Karpas-422 (cell line): ENCODE measurements at places on chromosomes 16 and 17. TPM values are rescaled to one million over a fixed set of nuclear protein-coding genes. Genes with fewer than 3 reads are reported as not detected.
A peak's percentile ranks its signal among the peaks of the same experiment; 100 is the strongest.

GRCh38 chr17:2184993-2185931 is 118.3 kb downstream of the SMG6 start:
- no peak for DNase-seq

DNA sequence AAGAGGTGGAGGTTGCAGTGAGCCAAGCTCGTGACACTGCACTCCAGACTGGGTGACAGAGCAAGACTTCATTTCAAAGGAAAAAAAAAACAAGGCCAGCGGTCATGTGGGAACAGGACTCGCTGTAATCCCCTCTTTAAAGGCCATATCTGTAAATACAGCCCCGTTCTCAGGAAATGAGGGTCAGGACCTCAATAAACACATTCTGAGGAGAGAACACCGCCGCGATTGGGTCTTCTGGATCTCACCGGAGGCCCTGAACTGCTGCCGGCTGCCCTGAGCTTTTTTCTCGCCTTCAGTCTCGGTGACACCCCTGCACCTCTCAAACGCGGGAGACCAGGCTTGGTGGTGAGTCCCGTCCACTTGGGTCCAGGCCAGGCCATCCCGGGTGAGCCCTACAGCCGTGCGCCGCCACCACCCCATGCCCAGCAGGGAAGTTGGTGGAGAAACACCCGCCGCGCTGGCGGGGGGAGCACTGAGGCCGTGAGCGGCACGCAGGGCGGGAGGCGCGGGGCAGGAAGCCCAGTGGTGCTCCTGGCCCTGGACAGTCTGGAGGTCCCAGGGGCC is 28.4 kb downstream of the SLC25A10 start:
- DNase-seq = no peak

- no peak for DNase-seq
Measured at GRCh38 chr16:87437911-87438610, 45.9 kb downstream of the MAP1LC3B start.

DNA sequence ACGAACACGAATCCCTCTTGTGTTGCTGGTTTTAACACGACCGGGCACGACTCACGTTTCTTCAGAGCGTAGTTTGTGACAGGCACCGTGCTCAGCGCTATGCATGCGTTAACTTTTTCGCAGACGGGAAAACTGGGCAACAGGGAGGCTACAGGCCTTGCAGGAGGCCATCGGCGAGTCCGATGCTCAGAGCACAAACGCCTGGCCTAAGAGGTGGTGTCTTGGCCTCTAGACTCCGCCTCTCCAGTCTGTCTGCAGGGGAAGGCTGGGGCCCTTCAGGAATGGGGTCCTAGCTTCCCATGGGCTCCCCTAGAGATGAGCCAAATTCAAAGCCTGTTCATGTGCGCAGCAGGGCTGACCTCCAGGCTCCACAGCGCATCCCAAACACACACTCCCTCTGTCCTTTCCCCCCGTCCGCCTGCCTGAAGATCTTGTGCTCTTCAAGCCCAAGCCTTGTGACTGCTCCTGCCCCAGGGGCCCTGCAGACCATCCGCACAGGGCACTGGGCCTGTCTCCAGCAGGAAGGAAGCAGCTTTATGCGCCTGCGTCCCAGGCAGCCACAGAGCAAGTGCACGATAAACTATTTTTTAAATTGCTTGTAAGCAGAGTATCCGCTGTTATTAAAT is 3.1 kb downstream of the CLCN7 start:
- no peak for DNase-seq

DNA sequence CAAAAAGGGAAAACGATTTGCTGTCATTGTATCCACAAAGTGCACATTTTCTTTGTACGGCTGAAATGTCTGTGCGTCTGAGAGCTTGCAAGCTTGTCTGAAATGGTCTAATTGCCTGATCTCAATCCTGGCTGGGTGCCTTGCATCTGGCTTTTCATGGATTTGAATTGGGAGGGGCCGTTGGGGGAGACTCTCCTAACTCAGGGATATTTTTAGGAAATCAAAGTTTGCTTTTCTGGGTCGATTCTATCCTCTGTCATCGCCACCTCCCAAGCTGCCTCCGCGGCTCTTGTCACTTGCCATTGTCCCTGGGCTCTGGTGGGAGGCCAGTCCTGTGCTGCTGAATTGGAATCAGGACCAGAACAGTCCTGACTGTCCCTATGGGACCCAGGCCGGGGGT is 33.3 kb upstream of the MGAT5B start:
- no peak for DNase-seq

DNA sequence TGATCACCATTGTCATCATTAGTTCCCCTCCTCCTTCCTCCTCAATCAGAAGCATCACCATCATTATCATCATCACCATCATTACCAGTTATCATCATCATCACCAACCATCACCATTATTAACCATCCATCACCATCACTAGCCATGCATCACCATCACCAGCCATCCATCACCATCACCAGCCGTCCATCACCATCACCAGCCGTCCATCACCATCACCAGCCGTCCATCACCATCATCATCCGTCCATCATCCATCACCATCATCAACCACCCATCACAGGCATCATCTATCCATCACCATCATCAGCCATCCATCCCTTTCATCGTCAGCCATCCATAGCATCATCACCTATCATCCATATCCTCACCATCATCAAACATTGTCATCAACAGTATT is 382.0 kb downstream of the CPPED1 start:
- DNase-seq = no peak

GRCh38 chr16:57029161-57030160 is 40.1 kb downstream of the NLRC5 start:
- no peak for DNase-seq

- DNase-seq = peak; percentile 80
Measured at GRCh38 chr17:75625813-75626486, 7.3 kb upstream of the SMIM5 start.

The IL32 gene
- total RNA-seq = not detected in 2 replicates

GRCh38 chr17:33684735-33685134 is 391.6 kb upstream of the ASIC2 start:
- DNase-seq = no peak

DNA sequence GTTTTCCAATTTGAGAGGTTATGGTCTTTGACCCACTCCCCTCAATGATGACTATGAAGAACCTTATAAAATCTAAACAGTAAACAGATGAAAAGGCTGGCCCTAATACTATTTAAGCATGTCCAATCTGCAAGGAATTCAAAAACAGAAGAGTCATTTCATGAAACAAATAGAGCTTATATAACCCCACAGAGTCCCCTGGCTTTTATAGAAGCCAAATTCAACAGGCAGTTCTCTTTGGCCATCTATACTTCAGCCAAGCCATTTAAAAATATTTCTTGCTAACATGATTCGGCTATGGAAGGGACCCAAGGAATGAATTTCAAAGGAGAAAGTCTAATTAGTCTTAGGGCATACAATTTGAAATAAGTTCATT is 43.4 kb downstream of the SPOP start:
- no peak for DNase-seq

The EVI2B gene
- total RNA-seq = 0.76 and 5.0 TPM in 2 replicates

- no peak for DNase-seq
Measured at GRCh38 chr16:21592191-21592590, 7.2 kb upstream of the METTL9 start.

DNA sequence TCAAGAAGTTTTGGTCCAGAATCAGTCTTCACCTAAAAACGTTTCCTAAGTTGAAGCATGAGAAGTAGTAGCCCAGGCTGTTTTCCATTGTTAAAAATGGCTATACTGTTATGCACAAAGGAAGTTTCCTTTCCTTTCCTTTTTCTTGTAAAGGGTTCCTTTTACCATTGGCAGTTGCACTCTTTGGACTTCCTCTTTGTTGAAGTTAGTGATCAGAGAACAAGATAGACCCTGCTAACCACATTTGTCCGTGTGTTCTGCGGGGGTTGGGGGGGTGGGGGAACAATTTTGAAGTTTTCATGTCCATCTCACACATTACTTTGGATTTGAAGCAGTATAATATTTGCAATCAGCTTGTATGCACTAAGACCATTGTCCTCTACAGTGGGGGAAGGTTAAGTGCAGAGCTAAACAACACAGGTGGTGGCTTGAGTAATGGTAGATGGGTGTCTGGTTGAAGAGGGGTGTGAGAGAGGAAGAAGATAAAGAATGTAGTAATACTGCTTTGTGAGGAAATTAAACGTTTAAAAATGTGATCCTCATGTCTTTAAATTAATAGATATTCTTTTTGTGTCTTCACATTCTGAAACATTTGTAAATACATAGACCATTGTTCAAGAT is 1.4 kb downstream of the LPCAT2 start:
- DNase-seq = no peak

DNA sequence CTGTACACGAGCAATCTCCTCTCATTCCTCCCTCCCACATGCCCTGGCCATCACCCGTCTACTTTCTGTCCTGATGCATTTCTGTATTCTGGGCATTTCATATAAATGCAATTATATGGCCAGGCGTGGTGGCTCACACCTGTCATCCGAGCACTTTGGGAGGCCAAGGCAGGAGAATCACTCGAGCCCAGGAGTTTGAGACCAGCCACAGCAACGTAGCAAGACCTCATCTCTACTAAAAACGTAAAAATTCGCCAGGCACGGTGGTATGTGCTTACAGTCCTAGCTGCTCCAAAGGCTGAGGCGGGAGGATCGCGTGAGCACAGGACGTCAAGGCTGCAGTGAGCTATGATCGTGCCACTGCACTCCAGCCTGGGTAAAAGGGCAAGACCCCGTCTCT is 4.8 kb downstream of the MEAK7 start:
- no peak for DNase-seq

GRCh38 chr17:62578757-62579487 is 48.5 kb upstream of the MRC2 start:
- DNase-seq = no peak

DNA sequence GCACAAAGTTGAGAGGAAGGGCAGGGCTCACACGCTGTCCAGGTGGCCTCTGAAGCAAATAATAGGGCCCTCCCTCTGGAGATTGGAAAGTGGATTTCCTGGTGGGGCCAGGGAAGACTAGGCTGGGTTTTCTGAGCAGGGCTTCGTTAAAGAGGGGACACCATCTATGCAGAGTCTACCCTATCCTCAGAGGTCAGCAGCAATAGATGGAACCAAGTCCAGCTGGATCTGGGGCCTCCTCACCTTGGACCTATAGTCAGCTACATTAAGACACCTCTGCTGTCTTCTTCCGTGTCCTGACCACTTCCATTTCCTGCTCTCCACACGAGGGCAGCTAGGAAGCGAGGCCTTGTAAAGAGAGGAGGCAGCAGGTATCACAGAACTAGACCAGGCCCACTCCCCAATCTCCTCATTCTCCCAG is 14.7 kb upstream of the ST6GALNAC1 start:
- no peak for DNase-seq

DNA sequence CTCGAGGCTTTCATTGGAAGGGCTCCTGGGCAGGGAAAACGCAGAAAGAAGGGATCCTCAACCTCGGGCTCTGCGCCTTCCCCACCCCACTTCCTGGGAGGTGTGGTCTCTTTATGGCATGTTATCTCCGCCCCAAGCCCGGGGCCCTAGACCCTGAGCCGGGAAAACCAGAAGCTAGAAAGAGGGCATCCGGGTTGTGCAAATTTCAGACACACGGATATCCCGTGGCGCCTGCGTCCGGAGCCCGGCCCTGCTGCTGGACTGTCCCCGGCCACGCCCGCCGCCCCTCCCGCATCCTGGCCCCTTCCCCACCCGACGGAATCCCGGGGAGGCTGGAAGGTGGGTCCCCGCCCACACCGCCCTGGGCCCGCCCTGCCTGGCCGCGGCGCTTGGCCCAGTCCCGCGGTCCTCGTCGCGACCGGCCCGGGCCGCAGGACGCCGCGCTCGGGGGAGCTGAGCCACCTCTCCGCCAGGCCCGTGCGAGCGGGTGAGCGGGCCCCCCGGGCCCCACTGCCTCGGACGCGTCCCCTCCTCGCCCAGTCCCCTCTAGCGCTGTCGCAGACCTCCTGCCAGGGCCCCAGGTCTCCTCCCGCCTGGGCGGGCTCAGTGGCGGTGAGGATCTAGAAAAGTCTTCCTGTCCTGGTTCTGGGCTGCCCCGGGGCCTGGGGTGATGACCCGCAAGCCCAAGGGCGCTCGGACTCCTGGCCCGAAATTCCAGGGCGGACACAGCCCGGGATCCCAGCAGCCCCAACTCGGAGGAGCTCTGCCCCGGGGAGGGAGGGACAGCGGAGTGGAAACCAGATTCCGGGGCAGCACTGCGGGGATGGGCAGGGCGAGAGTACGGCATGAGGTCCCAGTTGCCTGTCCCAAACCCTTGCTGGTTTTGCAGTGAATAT is at the start of gene SLC16A5:
Gene SLC16A5 (plus strand): TSS at position 397 of the 896 bp plus-strand sequence. CDS start 5,683 bp downstream, outside the sequence.
- no peak for DNase-seq

GRCh38 chr17:64466019-64466735 is 17.3 kb downstream of the MILR1 start:
- DNase-seq = no peak

DNA sequence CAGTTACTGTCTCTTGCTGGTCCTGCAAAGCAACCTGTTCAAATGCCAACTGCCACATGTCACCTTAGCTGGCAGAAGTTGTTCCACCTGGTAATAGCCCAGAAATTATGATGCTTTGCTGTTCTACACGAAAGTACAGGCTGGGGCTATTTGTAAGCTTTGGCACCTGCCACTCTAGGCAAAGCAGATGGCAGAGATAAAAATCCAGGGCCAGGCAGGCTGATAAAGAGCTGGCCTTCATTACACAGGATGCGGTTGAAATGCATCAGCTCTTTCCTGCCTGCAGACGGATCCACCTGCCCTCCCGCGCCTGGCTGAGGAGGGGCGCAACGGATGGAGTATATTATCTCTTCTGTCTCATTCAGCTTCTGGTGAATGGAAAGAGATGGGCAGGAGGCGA is 29.3 kb upstream of the KDM8 start:
- no peak for DNase-seq

GRCh38 chr16:65845466-65846209 is 520.9 kb upstream of the CDH5 start:
- no peak for DNase-seq

DNA sequence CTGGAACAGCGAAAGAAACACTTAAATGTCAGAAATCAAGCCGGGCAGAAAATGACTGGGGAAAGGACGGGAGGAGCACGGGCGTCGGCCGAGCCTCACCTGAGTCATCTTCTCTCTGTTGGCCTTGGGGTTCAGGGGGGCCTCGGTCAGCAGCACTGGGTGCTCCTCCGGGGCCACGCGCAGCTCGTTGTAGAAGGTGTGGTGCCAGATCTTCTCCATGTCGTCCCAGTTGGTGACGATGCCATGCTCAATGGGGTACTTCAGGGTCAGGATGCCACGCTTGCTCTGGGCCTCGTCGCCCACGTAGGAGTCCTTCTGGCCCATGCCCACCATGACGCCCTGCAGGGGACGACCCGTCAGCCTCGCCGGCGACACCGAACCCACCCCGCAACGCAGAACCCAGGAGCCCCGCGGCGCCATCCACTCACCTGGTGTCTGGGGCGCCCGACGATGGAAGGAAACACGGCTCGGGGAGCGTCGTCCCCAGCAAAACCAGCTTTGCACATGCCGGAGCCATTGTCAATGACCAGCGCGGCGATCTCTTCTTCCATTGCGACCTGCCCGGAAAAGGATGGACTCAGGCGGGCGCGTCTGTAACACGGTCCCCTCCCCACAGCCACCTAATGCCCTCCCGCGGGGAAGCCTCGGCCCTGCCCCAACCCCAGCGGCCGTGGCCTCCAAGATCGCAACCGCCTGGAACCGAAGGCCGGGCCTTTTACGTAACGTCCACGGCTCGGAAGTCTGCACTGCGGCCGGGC is 616 bp downstream of the ACTG1 start:
- DNase-seq = peak; percentile 61
